ENCODE measurements at places on chromosomes 13 and 19.

- DNase-seq, result no peak
Observed at GRCh38 chr13:27419328-27419727, 5.1 kb upstream of the GTF3A start.

- no peak for DNase-seq
Observed at GRCh38 chr13:31798189-31798588, 58.9 kb downstream of the RXFP2 start.

GRCh38 chr13:34879851-34880250 lies 62.2 kb upstream of the NBEA start:
- no peak for DNase-seq

DNA sequence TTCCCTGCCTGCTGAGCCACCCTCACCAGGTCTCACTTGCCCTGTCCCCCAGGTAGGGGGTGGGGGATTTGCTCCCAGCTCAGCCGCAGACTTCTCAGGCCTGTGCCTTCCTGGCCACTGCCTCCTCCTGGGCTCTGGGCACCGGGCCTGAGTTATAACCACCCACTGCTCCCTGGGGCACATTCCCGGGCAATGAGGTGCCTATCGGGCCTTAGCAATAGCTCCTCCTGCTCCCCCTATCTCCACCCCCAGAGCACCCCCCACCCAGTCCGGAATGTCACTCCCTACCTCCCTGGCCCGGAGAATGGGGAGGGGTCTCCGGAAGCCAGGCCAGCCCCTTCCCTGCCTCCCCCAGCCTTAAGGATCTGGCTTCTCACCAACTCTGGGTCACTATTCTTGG lies at the start of gene KLK5:
Gene KLK5, minus strand, starts transcription at position 129 of the 400 bp plus-strand sequence. CDS start 381 bp downstream, outside the sequence.
- no peak for DNase-seq

DNA sequence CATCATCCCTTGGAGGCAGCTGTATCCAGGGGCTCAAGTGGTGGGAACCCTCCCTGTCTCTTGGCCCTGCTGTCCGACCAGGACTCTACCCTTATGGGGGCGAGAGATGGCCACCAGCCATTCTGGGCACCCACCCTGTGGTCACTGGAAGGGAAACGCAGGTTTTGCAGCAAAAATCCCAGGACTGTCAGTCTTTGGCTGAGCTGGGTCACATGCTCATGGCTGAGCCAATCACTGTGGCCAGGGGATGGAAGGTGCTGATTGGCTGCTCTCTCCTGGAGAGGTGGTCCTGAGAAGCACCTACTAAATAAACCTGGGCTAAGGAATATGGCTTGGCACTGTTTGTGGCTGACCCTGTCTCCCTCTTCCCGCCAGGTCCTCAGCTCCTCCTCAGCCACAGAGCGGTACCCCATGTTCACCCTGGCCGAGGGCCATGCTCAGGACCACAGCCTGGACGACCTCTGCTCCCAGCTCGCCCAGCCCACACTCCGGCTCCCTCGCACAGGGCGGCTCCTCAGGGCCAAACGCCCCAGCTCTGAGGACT lies 8.9 kb downstream of the ATG4D start:
- DNase-seq, result no peak

- no peak for DNase-seq
Observed at GRCh38 chr19:43372462-43372861, 19.0 kb downstream of the CD177 start.

DNA sequence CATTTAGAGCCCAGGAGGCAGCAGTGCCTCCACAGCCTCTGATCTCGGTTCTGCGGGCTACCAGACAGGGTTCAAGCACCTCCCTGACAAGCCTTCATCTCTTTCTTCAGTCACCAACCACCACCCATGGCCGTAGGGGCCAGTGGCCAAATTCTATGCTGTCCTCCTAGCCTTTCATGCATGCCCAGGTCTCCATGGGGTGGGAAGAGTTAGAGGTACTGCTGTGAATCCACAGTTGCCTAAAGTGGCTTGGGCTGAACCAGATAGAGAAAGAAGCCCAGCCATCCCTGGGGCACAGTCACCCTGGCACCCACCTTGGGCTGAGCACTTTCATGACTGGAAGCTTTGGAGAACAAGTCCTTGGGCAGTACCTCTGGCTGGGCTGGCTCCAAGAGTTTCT lies 97.4 kb downstream of the ZDHHC20 start:
- no peak for DNase-seq

DNA sequence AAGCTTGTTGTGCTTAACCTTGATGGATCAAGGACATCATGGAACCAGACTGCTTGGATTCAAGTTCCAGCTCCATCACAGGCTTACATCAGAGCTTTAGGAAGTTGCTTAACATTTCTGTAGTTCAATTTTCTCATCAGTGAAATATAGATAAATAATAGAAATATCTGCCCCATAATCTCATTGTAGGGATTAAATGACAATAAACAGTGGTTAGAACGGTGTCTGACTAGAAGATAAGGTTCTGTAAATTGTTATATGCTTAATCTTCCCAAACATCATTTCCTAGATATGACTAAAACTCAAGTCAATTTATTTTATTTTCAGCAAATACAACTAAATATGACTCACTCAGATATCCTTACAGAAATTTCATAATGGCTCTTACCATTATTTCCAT lies 83.5 kb downstream of the SLITRK1 start:
- DNase-seq, result no peak

- DNase-seq, result no peak
Observed at GRCh38 chr13:110463871-110464510, 97.5 kb downstream of the RAB20 start.
